ENCODE measurements at places on chromosomes 6 and 20.

GRCh38 chr20:39206899-39207564, 244.9 kb downstream of the DHX35 start:
- no peak for DNase-seq

- peak; percentile 37 for DNase-seq
Measured at GRCh38 chr20:610130-611046, at the start of gene TCF15. Gene TCF15 (minus strand): TSS chr20:610309. CDS start chr20:610237, 72 bp downstream.

DNA sequence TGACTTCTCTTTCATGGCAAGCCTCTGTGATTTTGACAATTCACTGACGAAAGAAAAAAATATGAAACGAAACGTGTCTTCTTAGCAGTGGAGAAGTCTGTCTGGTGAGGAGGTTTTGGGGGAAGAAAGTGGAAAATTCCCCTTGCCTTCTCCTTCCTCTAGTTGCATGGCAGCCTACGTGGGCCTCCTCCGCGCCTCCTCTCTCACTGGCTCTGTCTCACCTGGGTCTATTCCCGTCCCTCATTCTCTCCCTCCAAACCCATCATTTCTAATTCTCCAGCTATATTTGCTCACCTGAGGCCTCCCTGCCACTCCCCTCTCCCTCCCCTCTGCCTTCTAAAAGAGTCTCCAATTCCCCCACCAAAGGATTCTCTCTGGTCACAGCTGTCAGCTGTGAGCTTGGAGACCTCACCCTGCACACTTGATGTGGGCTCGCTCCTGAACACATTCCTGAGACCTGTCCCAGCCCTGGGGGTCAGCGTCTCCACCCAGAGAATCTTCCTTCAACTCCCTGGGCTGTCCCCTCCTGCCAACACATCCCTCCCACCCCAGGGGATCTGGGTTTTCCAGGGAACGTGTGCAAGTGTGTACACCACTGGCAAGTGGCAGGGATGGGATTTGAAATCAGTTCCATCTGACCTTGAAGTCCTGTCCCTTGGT, 159.6 kb upstream of the PMEPA1 start:
- no peak for DNase-seq

GRCh38 chr6:10518557-10519407, 2.4 kb upstream of the GCNT2 start:
- DNase-seq = no peak

DNA sequence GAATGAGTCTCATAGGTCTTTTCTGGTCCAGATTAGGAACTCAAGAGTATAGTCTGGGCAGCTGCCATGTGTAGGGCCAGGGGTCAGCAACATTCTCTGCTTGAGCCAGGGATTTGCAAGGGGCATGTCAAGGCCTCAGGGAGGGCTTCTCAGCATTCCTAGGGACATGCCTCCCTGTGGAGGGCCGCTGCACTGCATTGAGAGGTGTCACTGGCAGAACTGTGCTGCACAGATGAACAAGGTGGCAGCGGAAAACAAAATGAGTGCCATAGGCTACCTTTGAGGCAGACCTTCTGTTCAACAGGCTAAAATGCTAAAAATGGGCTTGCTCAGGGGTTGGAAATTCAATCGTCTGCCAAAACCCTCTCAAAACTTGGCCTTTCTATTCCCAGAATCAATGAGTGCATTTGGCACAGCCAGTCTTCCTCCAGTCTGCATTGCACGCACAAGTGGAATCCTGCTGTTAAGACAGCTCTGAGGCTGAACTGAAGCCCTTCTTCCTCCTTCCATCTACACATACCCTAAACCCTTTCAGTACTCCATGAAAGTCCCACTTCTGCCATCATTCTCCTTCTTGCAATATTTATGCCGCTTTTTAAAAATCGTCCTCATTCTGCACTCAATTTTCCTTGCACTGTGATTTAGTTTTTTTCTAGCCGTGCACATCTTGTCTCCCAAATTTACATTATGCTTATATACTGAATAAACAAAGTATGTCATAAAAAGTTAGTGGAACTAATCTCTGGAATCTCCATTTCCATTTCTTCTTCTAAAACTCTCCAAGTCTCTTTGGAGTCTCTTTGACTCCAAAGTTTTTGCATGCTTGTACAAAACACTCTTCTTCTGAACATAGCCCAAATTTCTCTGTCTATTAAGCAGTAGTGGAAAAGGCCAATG, 51.7 kb downstream of the SLC26A8 start:
- DNase-seq = no peak

GRCh38 chr6:11317885-11318771, 85.7 kb upstream of the NEDD9 start:
- peak; percentile 75 for DNase-seq

GRCh38 chr6:35736253-35736894, 458 bp upstream of the ARMC12 start:
- DNase-seq = peak; percentile 90

GRCh38 chr20:41600926-41601631, 17.1 kb downstream of the CHD6 start:
- no peak for DNase-seq

DNA sequence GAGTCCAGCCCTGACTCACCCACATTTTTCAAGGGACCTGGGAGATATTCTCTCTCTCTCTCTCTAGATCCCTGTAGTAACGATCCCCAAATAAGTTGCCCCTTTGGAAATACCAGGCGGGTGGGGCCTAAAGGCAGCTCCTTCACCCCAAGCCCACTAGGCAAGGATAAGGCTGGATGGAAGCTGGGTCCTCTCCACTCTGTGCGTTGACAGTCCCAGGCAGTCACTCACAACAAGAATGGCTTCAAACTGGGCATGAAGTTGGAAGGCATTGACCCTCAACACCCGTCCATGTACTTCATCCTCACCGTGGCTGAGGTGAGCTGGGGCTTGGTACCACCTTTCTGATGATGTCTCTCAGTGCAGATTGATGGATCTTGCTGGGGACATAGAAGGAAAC, 21.6 kb downstream of the L3MBTL1 start:
- no peak for DNase-seq

- no peak for DNase-seq
Measured at GRCh38 chr20:34452281-34452982, 63.8 kb upstream of the DYNLRB1 start.

- no peak for DNase-seq
Measured at GRCh38 chr20:58956078-58956477, 25.0 kb upstream of the NELFCD start.

GRCh38 chr20:8190043-8190880, 58.2 kb downstream of the PLCB1 start:
- DNase-seq = no peak

DNA sequence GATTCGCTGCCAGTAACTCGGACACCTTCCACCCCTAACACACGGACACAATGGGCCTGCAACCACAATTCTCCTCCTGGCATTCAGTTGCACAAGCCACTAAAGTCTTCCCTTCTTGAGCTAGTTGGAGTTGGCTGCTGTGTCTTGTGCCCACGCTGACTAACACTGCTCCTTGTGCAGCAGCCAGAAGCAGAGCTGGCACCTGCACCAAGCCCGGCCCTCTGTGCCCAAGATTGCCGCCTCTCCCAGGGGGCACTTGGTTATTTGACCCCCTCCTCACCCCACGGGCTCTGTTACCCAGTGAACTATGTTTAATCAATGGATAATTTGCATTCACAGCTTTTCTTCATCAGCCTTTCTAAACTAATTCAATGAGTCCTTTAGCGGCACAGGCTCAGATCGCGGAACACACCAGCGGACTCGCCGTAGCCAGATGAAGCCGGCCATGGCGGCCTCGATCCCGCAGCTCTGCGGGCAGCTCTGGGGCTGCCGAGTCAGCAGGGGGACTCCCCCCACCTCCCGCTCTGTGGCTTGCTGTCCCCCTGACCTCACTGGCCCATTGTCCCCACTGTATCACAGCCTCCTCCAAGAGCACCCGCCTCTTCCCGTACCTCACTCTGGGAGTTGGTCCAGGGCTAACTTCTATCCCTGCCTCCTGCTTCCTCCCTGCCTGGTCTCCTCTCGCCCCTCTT, 94.8 kb upstream of the AFDN start:
- DNase-seq = no peak

GRCh38 chr20:11372876-11373790, 544.6 kb upstream of the BTBD3 start:
- no peak for DNase-seq

DNA sequence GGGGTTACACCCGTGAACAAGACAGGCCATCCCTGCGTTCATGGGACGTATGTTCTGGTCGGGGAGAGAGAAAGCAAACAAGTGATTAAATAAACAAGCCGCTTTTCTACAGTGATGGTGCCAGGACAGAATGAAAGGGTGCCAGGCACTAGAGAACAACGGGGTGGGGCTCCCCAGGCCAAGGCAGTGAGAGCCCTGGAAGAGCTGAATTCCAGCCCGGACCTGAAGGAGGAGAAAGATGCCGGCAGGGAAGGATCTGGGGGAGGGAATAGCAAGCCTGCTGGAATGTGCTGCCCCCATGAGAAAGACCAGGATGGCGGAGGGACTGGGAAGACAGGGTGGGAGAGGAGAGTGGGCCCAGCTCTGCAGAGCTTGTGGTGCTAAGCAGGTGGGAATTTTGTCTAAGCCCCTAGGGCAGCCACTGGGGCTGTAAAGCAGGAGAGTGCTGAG, 7.5 kb downstream of the SNAI1 start:
- no peak for DNase-seq

GRCh38 chr6:121881974-121882667, 446.7 kb downstream of the GJA1 start:
- DNase-seq = no peak

- DNase-seq = no peak
Measured at GRCh38 chr6:109820706-109821350, 129.7 kb downstream of the FIG4 start.

DNA sequence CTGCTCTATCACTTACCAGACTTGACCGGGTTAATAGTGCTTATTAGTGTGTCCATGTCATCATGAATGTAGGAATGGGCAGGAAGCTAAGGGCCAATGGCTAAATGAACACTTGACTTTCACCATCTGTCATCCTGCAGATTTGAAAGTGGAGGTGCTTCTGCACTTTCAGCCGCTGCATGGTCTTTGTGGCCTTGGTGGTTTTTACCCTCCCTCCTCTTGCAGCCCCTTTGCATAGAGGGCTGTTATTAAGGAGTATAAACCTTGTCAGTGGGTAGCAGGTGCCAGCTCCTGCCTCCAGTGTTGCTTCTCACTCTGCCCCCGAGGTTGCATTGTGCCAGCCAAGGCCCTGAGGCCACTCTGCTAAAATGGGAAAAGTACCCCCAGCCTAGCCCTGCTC, 122.2 kb upstream of the TNFAIP3 start:
- no peak for DNase-seq

DNA sequence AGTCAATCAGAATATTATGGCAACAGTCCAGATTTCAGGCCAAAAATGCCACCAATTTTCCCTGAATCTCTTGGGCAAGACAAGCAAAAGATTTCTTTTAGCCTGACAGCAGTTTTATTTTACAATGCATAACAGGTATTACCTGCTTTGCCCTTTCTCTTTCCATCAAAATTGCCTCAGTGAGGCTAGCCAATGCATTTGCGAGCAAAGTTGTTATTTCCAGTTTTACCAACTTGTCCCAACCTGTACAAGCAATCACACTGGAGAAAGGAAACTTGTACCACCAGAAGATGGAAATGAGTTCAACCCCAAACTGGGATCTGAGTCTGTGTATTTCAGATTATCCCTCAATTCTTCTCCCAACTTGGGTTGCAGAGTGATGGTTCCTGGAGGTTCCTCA, 279.9 kb upstream of the CDYL start:
- DNase-seq = no peak

- no peak for DNase-seq
Measured at GRCh38 chr20:33672426-33673113, 1.7 kb downstream of the NECAB3 start.

- no peak for DNase-seq
Measured at GRCh38 chr6:149458806-149459205, 26.0 kb downstream of the ZC3H12D start.

- DNase-seq = no peak
Measured at GRCh38 chr6:10420546-10421157, 5.8 kb upstream of the TFAP2A start.

DNA sequence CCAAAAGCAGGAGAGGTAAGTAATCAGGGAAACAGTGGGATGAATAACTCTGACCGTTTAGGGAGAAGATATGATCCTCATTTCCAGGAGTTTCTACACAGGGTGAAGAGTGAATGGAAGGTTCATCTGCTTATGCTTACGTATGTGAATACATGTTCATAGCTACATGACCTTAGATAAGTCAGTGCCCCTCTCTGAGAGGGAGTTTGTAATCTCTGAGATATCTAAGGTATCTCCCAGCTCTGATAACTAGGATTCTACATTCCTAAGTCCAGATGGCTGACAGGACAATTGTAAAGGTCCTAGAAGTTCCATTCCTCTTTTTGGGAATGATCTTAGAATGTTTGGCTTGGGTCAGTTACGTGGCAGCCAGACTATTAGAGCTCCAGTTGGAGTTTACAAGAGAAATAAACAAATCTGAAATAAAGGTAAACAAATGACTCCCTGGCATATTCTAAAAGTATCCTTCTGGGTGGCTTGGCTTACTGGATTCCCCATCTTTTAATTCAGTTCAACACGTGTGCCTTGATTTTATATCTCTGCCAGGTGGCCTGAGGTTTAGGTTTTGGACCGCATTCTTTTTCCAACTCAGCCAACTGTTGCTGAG, 15.8 kb downstream of the PROCR start:
- no peak for DNase-seq

GRCh38 chr6:44284121-44284520, 13.9 kb downstream of the TMEM151B start:
- DNase-seq = no peak

- DNase-seq = no peak
Measured at GRCh38 chr6:150452428-150453243, 83.8 kb downstream of the IYD start.

Measured in activated T-cell treated with anti-CD3 and anti-CD28 coated beads, Interleukin-2, amount 50 U/mL, for 72 hours (primary cell).